Heart left ventricle (tissue), 16 donors: ENCODE measurements at places on chromosomes 7 and 10.

DNA sequence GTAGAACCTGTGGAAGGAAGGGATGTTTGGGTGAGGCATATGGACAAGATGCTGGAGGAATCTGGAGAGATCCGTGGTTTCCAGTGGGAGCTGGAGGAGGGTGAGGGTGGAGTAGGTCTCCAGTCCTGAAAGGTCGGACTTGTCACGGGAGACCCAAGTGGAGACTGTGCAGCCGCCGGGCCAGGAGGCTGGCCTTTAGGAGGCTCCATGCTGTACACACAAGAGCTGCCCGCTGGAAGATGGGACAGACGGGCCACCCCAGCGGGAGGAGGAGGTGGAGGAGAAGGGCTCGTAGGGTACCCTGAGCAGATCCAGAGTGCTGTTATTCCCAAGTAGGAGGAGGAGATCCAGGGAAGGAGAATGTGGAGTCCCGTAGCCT is 106.7 kb downstream of the NKX6-2 start:
- no peak for DNase-seq

DNA sequence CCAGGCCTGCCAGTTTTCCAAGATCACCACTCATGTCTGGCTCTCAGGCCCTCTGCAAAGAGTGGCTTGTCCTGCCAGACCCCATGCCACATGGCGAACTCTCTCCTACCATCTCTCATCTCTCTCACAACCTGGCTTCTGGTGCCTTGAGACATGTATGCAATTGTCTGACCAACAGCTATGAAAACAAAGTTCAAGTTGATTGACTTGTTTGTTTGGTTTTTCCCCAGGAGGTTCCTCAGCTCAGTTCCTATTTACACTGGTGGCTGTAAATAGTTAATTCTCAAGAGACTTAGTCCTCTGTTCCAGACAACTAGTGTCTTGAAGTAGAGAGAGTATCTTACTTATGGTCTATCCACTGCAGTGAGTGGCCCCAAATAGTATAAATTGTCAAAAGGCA is 131.8 kb downstream of the SNX10 start:
- DNase-seq: no peak

GRCh38 chr10:1377740-1378397 is 321.7 kb downstream of the WDR37 start:
- no peak for DNase-seq

DNA sequence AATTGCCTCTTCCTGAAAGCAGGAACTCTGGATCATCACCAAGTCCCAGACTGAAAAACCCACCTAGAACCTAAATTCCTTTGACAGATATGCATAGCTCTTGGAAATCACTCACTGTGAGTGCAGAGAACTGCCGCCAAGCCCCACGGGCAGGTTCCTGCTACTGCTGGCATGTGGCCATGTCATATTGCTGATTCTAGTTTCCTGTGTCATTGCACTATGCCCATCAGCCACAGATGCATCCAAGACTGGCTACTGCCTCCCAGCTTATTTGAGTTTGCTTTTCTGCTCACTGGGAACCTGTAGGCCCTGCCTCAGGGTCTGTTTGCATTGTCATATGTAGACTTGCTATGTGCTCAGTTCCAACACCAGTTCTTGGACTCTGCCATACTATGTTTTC is 786.0 kb downstream of the GRID1 start:
- DNase-seq: no peak

DNA sequence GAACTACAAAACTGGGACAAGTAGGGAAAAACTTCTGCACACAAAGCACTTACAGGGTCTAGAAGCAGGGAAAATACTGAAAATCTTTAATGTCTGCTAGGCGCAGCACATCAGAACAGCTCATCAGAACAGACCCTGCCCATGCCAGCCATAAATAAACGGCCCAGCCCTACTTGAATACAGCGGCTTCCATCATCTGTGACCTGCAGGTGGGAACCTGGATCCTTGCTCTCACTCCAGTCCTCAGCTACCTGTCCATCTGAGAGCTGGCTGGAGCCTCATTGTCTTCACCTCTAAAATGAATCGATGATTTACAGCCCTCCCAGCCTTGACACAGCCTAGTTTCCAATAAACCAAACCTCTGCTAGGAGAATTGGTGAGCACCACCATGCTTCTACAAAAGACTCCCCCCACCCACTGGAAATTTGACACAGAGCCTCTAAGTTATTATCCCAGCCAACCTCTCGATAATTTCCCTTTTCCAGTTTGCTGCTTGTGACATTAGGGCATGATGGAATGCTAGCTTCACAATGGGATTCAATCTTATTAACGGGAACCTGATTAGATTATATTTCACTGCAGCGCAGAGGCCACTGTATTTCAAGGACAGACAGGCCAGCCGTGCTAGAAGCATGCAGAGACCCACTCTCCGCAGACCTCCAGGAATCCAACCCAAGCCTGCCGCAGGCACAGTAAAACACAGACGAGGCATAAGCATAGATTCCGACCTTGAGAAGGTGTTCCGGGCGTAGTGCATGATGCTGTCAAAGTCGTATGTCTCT is 61.6 kb upstream of the OPALIN start:
- no peak for DNase-seq

- DNase-seq: no peak
These were observed 17.6 kb downstream of the UNC5B start for GRCh38 chr10:71229726-71230655.

DNA sequence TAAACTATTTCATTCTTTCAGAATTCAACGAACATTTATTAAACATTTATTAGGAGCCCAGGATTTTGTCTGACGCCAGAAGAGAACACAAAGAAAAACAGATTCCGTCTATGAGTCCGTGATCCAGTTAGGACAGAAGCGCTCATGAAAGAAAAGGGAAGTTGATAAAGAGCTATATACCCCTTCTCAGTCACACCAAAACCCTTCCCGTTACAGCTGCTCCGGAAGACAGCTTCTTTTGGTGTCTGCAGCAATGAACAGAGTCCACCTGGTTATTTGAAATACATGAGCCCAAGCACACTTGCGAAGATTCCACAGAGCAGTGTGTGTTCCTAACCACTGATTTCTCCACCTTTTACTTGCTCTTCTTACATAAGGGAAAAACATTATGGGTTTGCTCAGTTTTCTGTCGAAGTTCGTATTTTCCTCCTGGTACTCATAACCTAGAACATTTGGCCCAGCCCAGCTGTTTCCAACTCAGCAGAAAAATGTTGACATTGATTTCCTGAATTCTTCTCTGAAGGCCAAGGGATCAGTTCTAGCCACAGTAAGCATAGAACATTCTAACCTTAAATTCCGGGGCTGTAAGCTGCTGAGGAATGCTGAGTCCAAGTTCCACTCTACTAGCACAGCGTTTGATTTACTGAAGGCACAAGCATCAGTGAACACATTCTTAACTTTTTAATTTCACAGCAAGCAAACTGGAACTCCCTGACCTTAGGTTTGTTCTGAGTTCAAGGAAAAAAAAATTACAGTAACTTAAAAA is 206.5 kb downstream of the SORCS1 start:
- DNase-seq: no peak
